ENCODE measurements at places on chromosomes 2 and 18. TPM values are rescaled to one million over a fixed set of nuclear protein-coding genes. Genes with fewer than 3 reads are reported as not detected.

DNA sequence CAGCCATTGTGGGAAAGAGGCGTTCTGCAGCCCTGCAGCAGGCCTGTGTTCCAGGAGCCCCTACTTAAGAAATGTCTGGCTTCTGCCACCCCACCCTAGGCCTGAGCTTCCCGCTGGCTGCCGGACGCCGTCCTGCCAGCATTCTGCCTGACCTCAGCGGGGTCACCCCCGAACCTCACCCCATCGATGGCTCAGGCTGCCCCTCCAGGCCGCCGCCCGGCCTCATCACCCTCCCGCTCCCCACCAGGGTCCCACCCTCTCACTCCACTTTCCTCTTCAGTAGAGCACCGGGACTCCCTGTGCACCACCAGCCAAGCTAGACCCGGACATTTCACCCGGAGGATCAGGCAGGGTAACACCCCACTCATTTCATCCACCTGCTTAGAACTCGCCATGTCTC, 73.6 kb upstream of the SALL3 start:
- H3K4me3 ChIP-seq: no peak overlapping the region
- no peak overlapping the region for H3K27ac ChIP-seq
- H3K27me3 ChIP-seq: no peaks in the 10 kb centered on the region

- H3K4me3 ChIP-seq: no peak overlapping the region
- H3K36me3 ChIP-seq: peaks cover 49% of the 10 kb centered on the region
- peaks cover 41% of the 10 kb centered on the region for H3K4me1 ChIP-seq
- DNase-seq: peak; percentile 10
- no peak overlapping the region for H3K27ac ChIP-seq
Observed at GRCh38 chr18:9337873-9338272, 3.3 kb downstream of the TWSG1 start.

DNA sequence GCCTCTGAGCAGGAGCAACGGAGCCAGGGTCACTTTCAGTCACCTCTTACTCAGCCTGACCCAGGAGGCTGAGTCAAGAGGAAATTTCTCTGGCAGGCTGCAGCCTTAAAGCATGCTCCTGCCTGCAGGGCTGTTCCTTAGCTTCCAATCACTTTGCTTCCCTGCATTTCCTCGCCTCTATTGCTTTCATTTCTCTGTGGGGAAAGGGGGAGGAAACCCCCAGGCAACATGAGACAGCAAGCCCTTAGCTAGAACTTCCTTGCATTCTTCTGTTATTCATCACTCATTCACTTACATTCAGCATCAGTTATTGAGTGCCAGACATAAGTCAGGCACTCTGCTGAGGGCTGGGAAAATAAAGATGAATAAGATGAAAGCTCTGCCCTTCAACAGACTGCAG, 13.0 kb downstream of the XDH start:
- H3K27ac ChIP-seq: no peak overlapping the region
- DNase-seq: no peak
- H3K36me3 ChIP-seq: no peaks in the 10 kb centered on the region
- peaks cover 9% of the 10 kb centered on the region for H3K4me1 ChIP-seq

DNA sequence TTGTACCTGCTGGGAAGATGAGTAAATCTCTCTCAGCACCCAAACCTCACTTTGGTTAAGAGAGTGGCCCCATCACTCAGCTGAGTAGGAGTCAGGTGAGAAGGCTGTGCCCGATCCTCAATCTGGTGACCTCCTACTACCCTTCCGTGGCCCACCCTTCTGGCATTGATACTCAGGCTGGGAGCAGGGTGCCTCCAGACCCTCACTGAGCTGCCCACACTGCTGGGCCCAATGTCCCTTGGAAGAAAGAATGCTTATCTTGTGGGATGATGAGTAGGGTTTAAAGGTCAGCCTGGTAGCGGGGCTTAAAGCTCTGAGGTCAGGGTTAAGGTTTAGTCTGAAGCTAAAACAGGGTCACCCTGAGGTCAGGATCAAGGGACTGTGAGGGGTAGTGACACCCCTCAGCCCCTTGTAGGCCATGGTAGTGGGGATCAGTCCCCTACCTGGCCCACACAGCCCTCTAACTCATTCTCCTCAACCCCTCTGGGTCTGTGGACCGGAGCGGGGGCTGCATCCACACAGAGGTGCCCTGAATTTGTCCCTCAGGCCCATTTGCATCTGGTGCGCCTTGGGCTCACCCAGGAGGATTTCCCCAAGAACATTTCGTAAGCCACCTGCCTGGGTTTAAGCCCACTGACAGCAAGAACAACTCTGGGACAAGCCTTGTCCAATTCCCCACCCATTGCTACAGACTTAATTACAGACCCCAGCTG, 123.8 kb downstream of the CYP26B1 start:
- H3K27me3 ChIP-seq: no peaks in the 10 kb centered on the region
- no peaks in the 10 kb centered on the region for H3K4me1 ChIP-seq
- H3K27ac ChIP-seq: no peak overlapping the region
- no peak overlapping the region for H3K4me3 ChIP-seq
- no peaks in the 10 kb centered on the region for H3K36me3 ChIP-seq

Gene IGFBP2
- total RNA-seq: 307 TPM

GRCh38 chr18:40066368-40066767, 1888.7 kb upstream of the PIK3C3 start:
- no peaks in the 10 kb centered on the region for H3K4me1 ChIP-seq
- no peak overlapping the region for H3K4me3 ChIP-seq
- H3K27ac ChIP-seq: no peak overlapping the region
- no peaks in the 10 kb centered on the region for H3K27me3 ChIP-seq
- no peak for DNase-seq
- no peaks in the 10 kb centered on the region for H3K36me3 ChIP-seq

Gene WDSUB1
- total RNA-seq: 2.6 TPM
